ENCODE measurements at places on chromosomes 1 and 21.

GRCh38 chr1:93728480-93729131 lies 47.0 kb upstream of the BCAR3 start:
- no peak for DNase-seq

- no peak for DNase-seq
Observed at GRCh38 chr1:9201401-9202239, 33.0 kb upstream of the H6PD start.

DNA sequence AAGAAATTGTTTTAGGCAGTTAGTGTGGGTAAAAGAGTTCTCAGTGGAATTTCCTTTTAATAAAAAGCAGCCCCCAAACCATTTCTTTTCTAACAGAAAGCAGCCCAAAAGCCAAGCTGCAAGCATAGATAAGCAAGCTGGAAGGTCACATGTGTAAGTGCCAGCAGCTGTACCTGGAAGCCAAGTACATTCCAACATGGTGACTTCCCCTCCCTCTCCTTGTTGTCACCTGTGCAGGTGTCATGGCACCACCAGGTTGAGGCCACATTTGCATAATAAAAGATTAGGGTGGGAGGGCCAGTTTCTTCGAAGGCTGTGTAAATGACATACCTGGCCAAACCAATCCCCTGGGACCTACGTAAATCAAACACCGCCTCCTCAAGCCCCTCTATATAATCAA lies 240.3 kb upstream of the RAB4A start:
- DNase-seq, result no peak

GRCh38 chr1:230204842-230205241 lies 137.8 kb downstream of the GALNT2 start:
- no peak for DNase-seq

DNA sequence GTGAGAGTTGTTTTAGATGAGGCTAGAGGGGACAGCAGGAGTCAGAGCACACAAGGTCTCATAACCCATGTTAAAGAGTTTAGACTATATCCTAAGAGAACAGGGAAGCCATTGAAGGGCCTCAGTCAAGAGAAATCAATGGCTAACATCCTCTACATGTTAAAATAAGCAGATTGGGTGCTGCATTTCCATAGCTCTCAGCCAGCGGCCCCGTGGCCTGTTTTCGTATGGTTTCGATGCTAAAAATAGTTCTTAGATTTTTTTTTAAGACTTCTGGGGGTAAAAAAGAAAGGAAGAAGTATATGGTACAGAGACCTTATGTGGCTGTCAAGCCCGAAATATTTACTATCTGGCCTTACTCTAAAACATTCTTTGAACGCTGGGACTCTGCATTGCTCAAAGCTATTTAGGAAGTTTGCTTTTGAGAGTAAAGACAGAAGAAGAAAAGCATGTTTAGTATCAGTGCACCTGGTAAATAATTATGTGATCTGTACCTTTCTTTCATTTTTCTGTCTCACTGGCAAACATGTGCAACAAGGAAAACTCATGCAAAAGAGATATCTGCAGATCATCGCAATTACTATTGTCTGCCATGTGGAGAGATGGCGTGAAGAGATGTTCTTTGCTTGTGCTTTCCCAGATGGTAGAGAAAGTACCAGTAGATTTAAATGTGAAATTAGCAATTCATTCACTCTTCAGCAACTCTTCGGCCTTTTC lies 8.4 kb downstream of the PDIK1L start:
- no peak for DNase-seq

- no peak for DNase-seq
Observed at GRCh38 chr1:87973896-87974295, 645.2 kb downstream of the LMO4 start.

GRCh38 chr1:91673613-91674012 lies 173.0 kb downstream of the CDC7 start:
- no peak for DNase-seq

GRCh38 chr1:85411567-85412305 lies 53.2 kb downstream of the DDAH1 start:
- no peak for DNase-seq

DNA sequence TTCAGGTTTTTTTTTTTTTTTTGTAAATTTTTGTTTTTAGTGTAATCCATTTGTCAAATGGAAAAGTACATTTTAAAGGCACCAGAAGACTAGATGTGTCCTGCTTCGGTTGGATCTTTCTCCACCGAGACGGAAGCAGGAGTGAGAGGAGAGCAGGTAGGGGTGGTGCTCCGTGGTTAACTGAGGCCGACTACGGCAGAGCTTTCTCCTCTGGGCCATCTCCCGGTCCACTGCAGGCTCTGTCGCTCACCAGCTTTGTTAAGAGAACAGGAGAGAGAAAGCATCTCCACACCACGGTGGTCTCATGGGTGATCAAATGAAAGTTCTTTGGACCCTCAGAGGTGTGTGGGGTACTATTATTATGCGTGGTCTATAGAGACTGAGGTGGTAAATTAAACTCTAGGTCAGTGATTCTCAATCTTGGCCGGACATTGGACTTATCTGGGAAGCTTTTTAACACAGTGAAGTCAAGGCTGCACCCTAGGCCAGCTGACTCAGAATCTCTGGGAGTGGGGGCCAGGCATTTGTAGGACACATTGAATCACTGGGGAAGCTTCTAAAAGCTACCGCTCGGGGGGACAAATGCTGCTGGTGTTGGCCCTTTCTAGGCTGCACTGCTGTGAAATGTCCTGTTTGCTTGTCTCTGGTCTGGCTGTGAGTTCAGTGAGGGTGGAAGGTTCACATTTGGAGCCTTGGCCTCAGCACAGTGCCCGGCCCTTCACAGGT lies 25.0 kb downstream of the ABCA4 start:
- DNase-seq, result no peak

DNA sequence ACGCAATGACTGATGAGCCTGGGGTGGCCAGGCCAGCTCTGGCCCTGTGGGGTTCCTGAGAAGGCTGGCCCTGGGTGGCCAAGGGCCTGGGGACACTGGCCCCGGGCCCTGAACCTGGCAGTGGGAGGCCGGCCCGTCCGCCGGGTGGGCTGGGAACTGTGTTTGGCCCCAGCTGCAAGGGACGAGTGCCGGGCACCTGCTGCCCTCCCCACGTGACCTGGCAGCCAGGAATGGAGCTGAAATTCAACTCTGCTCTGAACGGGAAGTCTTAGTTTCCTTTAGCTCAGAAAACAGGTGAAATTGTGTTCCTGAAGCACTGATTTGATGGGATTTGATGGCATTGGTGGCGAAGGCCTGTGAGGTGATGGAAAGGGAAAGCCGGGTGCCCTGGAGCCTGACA lies 8.2 kb upstream of the TTLL10 start:
- DNase-seq, result no peak

GRCh38 chr21:33418691-33419090 lies 15.5 kb downstream of the IFNGR2 start:
- DNase-seq, result no peak

- DNase-seq, result no peak
Observed at GRCh38 chr1:227996187-227996950, 10.4 kb upstream of the WNT3A start.

DNA sequence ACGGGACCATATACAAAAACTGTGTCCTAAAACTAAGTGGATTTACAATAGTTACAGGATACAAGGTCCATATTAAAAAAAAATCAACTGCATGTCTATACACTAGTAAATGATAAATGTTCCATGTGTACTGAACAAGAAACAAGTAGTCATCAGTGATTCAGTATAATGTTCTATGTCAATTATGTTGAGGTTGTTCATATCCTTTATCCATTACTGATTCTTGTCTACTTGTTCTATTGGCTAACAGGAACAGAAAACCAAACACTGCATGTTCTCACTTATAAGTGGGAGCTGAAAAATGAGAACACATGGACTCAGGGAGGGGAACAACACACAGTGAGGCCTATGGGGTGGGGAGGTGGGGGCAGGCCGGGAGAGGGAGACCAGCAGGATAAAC lies 90.5 kb downstream of the CDC42BPA start:
- no peak for DNase-seq

DNA sequence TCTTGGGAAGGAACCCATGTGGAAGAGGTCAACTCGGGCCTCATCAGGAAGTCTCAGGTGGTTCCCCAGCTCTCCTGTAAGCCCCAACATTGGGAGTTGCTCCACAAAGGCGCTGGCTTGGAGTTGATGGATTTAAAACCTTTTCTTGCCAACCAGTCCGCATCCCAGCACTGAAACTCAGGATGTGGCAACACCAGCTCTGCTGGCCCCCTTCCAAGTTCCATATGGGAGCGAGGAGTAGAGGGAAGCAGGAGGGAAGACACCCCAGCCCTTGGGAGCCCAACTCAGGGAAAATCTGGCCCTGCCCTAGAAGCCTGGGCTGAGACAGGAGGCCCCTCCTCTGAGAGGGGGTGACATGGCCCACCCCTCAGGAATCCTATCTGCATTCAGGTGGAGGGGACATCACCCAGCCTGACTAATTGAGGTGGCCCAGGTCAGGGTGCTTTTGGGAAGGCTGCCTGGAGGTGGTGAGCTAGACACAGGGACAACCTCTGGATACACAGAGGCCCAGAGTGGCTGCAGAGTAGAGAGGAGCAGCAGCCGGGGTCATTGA lies 33.1 kb upstream of the DMBX1 start:
- DNase-seq, result no peak

GRCh38 chr1:47883963-47884362 lies 113.2 kb downstream of the TRABD2B start:
- no peak for DNase-seq

- DNase-seq, result no peak
Observed at GRCh38 chr1:27906759-27907158, 28.0 kb upstream of the SMPDL3B start.

DNA sequence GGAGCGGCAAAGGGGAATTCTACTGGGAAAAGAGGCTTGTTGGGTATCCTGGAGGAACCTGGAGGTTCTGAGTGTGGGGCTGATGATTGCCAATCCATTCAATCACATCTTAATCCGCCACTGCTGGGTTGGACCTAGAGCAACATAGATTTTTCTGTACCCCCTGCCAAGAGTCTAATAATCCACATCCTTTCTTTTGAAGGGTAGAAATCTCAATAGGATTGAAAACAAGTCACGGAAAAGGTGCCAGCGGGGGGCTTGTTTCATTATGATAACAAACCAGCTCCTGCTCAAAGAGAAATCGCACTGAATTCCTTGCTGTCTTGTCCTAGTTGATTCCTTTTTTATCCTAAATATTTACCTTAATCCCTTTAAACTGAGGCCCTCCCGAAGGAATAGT lies 528.5 kb downstream of the ADGRL2 start:
- DNase-seq, result no peak

DNA sequence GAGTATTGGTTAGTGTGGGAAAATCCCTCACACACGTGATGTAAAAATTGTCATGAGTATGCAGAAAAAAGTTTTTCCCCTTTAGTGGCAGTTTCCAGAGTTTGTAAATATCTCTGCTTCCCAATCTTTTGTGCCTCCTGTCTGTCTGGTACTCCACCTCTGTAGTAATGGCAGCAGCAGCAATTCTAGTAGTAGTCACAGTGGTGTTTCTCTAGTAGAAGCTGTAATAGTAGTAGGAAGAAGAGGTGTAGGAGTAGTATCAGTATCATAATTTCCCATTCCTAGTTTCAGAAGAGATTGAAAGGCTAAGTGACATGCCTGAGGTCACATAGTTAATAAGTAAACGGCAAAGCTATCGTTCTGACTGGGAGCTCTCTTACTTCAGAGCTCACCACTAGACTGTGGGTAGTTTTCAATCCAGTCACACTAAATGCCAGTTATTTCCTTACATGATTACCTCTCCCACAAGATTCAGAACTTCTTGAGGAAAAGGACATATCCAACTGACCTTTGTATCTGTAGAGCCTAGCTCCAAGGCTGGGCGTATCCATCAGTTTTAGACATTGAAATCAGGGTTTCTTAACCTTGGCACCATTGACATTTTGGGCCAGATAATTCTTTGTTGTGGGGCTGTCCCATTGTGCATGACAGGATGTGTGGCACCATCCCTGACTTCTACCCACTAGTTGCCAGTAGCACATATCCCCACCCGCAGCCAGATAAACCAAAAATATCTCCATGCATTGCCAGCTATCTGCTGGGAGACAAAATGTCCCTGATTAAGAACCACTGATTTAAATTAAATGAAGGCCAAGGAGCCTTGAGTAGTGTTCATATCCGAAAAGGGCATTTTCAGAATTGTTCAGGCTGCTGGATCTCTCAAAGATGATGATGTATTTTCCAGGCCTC lies 135.9 kb downstream of the FGGY start:
- no peak for DNase-seq

- no peak for DNase-seq
Observed at GRCh38 chr1:217965156-217965786, 319.8 kb upstream of the RRP15 start.

DNA sequence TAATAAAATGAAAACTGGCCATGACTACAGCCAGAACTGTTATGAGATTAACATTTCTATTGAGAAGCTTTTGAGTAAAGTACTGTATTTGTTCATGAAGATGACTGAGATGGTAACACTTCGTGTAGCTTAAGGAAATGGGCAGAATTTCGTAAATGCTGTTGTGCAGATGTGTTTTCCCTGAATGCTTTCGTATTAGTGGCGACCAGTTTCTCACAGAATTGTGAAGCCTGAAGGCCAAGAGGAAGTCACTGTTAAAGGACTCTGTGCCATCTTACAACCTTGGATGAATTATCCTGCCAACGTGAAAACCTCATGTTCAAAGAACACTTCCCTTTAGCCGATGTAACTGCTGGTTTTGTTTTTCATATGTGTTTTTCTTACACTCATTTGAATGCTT lies 164.0 kb downstream of the NEK7 start:
- DNase-seq, result no peak

DNA sequence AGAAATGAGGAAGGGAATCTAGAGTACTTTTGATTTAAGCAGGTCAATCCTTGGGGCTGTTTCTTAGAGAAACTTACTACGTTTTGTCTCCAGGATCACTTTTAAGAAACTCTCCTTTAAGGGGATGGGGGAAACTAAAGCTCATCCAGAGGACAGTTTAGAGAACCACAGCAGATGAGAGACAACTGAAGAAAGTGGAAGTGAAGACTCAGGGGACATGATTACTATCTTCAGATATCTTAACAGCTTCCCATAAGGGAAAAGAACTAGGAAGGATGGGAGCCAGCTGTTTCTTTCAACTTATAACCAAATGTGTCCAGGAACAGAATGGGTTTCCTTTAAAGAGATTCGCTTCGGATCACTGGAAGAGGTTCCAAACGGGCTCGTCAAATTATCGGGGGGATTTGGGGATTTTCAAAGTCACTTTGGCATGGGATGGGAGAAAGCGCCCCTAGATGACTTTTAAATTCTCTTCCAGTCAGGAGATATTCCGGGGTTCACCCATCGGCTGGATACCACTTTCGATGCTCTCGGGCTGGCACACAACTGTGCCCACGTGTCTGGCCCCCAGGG lies 1.2 kb downstream of the SCMH1 start:
- DNase-seq, result no peak

- no peak for DNase-seq
Observed at GRCh38 chr21:26846036-26846931, 1.1 kb upstream of the ADAMTS1 start.

- no peak for DNase-seq
Observed at GRCh38 chr21:40070871-40071270, 203.6 kb downstream of the PCP4 start.

DNA sequence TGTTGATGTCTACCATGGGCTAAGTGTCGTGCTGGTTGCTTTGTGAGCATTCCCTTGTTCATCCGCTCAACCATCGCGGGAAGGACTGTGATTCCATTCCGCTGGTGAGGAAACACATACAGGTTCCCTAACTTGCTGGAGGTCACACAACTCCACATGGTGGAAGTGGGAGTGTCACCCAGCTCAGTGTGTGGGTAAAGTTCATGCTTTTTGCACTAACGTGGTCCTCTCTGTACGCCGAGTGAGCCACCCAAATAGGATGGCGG lies 4.0 kb upstream of the CLDN19 start:
- DNase-seq, result no peak

- no peak for DNase-seq
Observed at GRCh38 chr1:95701450-95702173, 467.6 kb downstream of the RWDD3 start.

- DNase-seq, result no peak
Observed at GRCh38 chr1:171999756-172000155, 158.5 kb downstream of the DNM3 start.

GRCh38 chr1:114648503-114648902 lies 21.3 kb downstream of the DENND2C start:
- DNase-seq, result no peak
